ENCODE measurements at places on chromosomes 7 and 10. TPM values are rescaled to one million over a fixed set of nuclear protein-coding genes. Genes with fewer than 3 reads are reported as not detected.

SAMD9L gene
- 20.5 TPM for total RNA-seq

FBXO24 gene
- total RNA-seq, result 0.56 TPM

MYL10 gene
- not detected for total RNA-seq

SEMA3E gene
- 0.06 TPM for total RNA-seq

CABCOCO1 gene
- total RNA-seq, result 8.5 TPM

HOXA4 gene
- 0.12 TPM for total RNA-seq

VWDE gene
- total RNA-seq, result not detected

PLPP4 gene
- total RNA-seq, result 0.25 TPM

ANKRD61 gene
- total RNA-seq, result 0.26 TPM

CNPY1 gene
- not detected for total RNA-seq

LEP gene
- not detected for total RNA-seq

CALCR gene
- total RNA-seq, result not detected

ZNF503 gene
- 10.8 TPM for total RNA-seq

UNCX gene
- total RNA-seq, result not detected

UCN3 gene
- total RNA-seq, result not detected

HGF gene
- total RNA-seq, result 792 TPM

TDRD1 gene
- 1.9 TPM for total RNA-seq

Measured in aortic smooth muscle cell (primary cell).